Tibial nerve (tissue), 4 donors: ENCODE measurements at places on chromosomes 4 and X.

DNA sequence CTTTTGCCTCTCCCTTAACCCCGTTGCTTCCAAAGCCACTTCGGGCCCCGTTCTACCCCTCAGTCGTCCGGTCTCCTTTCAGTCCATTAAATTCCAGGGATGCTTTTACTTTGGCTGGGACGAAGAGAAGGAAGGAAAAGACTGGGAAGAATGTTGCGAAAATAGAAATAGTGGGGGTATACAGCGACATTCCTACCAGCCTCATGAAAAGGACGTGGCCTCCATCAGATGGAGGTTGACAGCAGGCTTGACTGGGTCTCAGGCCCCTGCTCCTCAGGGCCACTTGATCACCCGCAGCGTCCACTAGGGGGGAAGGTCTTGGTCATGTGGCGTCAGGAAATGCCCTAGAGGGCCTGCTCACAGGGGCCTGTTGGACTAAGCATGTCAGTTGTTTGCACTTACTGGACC is 657 bp upstream of the ANKRD50 start:
- peak; percentile 35 for DNase-seq

DNA sequence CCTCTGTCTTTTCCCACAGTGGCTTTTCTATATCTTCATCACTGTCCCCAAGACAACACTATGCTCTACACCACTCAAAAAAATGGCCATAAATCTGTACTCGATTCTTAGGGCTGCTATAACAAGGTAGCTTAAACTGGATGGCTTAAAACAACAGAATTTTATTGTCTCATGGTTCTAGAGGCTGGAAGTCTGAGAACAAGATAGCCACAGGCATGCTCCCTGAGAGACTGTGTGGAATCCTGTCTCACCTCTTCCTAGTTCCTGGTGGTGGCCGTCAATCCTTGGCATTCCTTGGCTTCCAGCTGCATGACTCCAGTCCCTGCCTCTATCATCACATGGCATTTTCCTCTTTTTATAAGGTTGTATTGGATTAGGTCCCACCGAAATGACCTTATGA is 70.7 kb upstream of the DCLK2 start:
- DNase-seq, result no peak

DNA sequence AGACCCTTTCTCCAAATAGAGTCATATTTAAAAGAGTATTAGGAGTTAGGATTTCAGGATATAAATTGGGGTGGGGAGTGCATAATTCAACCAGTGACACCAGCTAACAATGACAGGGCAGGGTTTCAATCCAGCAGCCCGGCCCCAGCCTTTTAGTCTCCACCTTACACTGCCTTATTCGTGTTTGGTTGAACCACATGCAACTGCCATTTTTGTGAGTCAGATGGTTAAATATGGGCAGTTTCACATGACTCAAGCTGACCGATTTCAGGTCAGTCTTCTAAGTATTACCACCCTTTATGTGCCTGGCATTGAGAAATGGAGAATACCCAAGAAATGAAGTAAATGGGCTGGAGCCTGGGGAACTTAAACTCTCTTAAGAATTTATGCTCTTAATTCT is 102.8 kb downstream of the STOX2 start:
- no peak for DNase-seq

GRCh38 chr4:88697588-88698329 is at the start of gene NAP1L5:
TSS of gene NAP1L5 (minus strand) at chr4:88697829. CDS start at chr4:88697754, 75 bp downstream.
- peak; percentile 55 for DNase-seq
